ENCODE measurements at places on chromosomes 5 and 9. TPM values are rescaled to one million over a fixed set of nuclear protein-coding genes. Genes with fewer than 3 reads are reported as not detected.

Gene ZFP2
- 0.60 TPM for total RNA-seq

Gene FCN2
- not detected for total RNA-seq

Gene SLC4A9
- total RNA-seq: not detected

Gene ENTPD8
- not detected for total RNA-seq

Gene CYSRT1
- 0.12 TPM for total RNA-seq

Gene NTRK2
- total RNA-seq: 0.38 TPM

Gene CDH6
- 11.9 TPM for total RNA-seq

Gene LCN1
- not detected for total RNA-seq

Gene FOXI1
- total RNA-seq: not detected

Gene CBY3
- not detected for total RNA-seq

Gene DOCK8
- total RNA-seq: not detected

Gene PHF24
- total RNA-seq: under 0.01 TPM

Gene LCN9
- not detected for total RNA-seq

Gene GPR150
- 0.45 TPM for total RNA-seq

Gene REEP2
- total RNA-seq: 18.3 TPM

Gene PDZD2
- total RNA-seq: 0.23 TPM

Gene PCDHB9
- 0.30 TPM for total RNA-seq

Gene SCGB3A1
- not detected for total RNA-seq

Gene MARCHF3
- total RNA-seq: 38.0 TPM

Gene SARDH
- total RNA-seq: 1.2 TPM

Gene JAKMIP2
- total RNA-seq: not detected

Gene FSTL4
- total RNA-seq: not detected

Gene BSPRY
- not detected for total RNA-seq

Gene PCSK1
- total RNA-seq: 1.6 TPM

Gene TICAM2
- total RNA-seq: 1.4 TPM

Gene LHX3
- not detected for total RNA-seq

Gene PCDH1
- total RNA-seq: 27.5 TPM

Gene DAPK1
- total RNA-seq: 43.5 TPM

Gene TJP2
- 42.7 TPM for total RNA-seq

Gene PAPPA
- total RNA-seq: 62.5 TPM

Gene ANKRD31
- 0.08 TPM for total RNA-seq

Gene IFNA13
- not detected for total RNA-seq

Gene MEIKIN
- not detected for total RNA-seq

Gene DIRAS2
- total RNA-seq: not detected

Gene RNF20
- total RNA-seq: 32.9 TPM

Gene KIF20A
- 17.1 TPM for total RNA-seq

Gene BARHL1
- not detected for total RNA-seq

Gene RFK
- 14.7 TPM for total RNA-seq

Measured in smooth muscle cell of the coronary artery (primary cell).